ENCODE measurements at places on chromosomes 12 and 14.

GRCh38 chr14:59190372-59190771 is 1.9 kb downstream of the DAAM1 start:
- no peak for DNase-seq

DNA sequence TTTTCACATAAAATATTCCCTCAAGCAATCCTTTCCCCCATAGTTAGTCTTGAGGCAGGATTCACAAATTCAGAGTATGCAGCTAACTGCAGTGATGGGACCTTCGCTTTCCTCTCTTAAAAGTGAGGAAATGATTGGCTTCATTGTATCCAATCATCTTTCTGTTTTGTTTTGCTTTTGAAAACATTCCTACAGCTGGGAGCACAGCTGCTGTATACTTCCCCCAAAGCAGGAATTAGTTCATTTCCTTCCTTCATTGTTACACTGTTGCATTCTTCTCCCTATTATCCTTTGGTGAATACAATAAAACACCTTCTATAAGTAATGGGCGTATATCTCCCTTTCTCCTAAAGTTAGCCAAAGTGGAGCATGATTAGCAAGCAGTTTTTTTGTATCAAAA is 9.4 kb upstream of the GAS2L3 start:
- DNase-seq, result no peak

DNA sequence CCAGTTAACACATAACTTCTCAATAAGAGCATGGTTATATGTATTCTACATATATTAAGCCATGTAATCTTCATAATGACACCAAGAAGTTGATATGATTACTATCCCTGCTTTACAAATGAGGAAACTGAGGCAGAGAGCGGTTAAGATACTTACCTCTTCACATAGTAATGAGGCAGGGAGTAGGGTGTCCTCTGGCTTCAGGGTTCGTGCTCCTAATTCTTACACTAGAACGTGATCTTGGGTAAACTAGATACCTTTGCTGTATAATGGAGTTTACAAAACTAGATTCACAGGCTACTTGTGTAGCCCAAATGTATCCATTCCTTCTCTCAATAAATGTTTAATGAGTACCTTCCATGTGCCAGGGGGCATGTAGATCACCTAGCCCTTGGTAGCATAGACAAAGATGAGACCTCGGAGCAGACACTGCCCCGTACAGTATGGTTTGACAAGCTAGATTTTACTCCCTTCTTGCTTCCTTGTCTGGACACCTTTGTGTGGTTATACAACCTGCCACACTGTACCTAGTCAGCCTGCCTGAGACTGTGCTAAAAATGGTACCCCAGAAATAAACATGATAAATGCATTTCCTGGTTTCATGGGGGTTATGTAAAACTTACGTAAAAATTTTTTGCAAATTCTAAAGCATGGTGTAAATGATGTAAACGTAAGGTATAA is 991.8 kb downstream of the VRK1 start:
- no peak for DNase-seq

- no peak for DNase-seq
These were observed 10.3 kb upstream of the MYL2 start for GRCh38 chr12:110930348-110931314.

DNA sequence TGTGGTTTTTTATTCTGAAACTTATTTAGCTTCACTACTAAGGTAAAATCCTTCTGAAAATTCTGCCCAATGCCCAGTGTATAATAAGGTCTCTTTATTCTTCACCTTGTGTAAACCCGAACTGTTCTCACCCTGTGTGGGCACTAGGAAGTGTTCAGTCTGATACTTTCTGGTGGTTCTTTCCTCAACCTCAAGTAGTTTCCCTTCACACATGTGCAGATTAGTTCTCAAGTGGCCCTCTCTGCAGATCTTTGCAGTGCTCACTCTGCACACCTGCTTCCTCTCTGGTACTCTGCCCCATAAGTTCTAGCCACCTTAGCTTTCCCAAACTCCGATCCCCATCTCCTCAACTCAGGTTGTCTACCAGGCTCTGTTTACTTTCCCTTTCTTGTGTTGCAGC is 61.6 kb downstream of the RAD51B start:
- DNase-seq, result no peak

DNA sequence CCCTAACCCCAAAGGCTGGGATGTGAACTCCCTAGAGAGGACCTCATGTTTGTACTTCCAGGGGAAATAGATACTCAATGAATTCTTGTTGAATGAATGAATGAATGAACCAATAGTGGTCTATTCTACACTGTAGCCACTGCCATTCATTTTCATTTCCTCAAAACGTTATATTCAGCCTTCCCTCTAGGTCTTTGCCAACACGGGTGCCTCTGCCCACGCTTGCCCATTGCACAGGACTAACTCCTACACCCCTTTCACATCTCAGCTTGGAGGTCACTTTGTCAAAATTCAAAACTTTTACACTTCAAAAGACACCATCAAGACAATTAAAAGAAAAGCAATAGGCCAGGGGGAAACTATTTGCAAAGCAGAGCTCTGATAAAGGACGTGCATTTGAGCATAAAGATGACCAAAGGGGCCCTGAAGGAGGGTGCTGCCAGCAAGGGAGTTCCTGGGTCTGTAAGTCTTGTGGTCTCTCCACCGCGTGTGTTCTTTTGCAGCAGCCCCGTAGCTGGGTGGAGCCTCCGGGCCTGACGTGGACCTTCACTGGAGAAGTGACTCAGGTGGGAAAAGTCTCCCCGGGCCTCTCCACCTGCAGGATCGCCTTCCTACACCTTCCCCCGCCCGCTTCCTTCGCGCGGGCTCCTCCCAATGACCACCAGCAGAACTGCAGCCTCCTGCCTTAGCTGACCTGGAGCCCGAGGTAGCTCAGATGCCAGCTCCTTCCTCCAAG is 31.5 kb downstream of the TMEM63C start:
- DNase-seq, result no peak

- DNase-seq, result no peak
These were observed 17.0 kb upstream of the WNT5B start for GRCh38 chr12:1611803-1612572.

- DNase-seq, result no peak
These were observed 120.4 kb upstream of the KRR1 start for GRCh38 chr12:75631831-75632230.

GRCh38 chr12:31118347-31119191 is 44.9 kb downstream of the DDX11 start:
- no peak for DNase-seq

GRCh38 chr14:69612014-69612782 is 802 bp downstream of the SUSD6 start:
- no peak for DNase-seq

DNA sequence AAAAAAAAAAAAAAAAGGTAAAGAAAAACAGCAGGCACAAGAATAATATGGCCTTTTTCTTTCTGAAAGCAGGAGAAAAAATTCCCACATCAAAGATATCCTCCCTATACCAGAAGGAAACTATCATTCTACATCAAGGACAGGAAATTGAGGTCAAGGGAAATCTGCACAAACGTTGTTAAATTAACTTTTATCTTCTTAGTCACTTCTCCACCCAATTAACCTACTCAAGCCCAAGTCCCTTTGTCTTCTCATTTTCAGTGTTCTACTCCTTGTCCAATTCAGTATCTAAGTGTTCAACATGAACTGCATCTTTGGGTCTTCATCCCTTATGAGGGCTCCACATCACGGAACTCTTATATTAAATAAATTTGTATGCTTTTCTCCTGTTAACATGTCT is 15.7 kb downstream of the NDUFA12 start:
- no peak for DNase-seq

DNA sequence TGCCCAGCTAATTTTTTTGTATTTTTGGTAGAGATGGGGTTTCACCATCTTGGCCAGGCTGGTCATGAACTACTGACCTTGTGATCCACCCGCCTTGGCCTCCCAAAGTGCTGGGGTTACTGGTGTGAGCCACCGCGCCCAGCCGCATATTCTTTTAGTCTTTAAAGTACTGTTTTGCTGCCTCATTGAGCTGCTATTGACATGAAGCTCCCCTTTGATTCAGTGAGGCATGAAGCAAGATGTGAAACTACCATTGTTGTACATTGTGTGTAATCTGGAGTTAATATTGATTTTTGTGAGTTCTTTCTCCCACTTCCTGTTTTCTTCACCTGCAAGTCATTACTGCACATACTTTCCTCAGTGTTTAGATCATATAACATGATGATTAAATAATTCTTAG is 80.8 kb downstream of the MNAT1 start:
- no peak for DNase-seq

GRCh38 chr14:68380329-68380741 is 412.5 kb downstream of the ZFP36L1 start:
- no peak for DNase-seq

DNA sequence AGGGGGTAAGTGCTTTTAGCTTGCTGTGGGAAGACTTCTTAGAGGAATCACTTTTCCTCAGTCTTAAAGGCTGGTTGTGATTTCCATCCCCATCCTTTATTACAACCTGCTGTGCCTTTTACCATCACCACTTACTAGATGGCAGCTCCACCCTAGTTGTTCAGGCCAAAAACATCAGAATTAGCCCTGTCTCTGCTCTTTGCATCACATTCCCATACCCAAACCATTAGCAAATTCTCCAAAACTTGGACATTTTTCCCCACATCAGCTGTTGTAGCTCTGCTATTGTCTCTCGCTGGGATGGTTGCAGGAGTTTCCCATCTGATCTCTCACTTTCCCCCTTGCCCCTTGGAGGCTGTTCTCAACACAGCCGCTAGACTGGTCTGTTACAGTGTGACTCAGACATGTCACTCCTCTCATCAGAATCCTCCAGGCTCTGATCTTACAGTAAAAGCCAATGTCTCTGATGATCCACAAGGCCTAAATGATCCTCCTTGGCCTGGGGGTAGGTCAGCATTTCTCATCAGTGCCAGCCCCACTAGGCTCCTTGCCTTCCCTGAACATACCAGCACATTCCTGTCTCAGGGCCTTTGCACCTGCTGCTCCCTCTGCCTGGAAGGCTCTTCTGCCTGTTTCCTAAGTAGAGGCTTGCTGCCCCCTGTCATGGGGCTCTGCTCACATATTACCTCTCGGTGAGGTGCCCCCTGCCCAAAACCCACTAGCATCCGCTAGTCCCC is 102.5 kb downstream of the BEGAIN start:
- no peak for DNase-seq

- no peak for DNase-seq
These were observed 316.8 kb downstream of the PAWR start for GRCh38 chr12:79373896-79374499.

DNA sequence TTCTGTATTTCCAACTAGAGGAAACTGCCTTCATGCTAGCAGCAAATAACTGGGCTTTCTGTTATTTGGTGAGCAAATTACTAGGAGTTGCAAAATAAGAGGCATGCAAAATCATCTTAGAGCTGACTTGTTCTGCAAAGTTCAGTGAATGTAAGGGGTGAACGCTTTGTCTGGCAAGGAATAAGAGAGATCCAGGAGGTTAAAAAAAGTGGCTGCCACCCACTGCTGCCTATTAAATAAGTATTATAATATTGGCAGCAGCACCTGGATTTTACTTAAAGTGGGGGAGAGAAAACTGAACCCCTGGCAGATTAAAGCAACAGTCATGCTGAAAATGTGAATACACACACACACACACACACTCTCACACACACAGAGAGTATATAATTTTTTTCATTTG is 557.0 kb downstream of the FLRT2 start:
- DNase-seq, result no peak

DNA sequence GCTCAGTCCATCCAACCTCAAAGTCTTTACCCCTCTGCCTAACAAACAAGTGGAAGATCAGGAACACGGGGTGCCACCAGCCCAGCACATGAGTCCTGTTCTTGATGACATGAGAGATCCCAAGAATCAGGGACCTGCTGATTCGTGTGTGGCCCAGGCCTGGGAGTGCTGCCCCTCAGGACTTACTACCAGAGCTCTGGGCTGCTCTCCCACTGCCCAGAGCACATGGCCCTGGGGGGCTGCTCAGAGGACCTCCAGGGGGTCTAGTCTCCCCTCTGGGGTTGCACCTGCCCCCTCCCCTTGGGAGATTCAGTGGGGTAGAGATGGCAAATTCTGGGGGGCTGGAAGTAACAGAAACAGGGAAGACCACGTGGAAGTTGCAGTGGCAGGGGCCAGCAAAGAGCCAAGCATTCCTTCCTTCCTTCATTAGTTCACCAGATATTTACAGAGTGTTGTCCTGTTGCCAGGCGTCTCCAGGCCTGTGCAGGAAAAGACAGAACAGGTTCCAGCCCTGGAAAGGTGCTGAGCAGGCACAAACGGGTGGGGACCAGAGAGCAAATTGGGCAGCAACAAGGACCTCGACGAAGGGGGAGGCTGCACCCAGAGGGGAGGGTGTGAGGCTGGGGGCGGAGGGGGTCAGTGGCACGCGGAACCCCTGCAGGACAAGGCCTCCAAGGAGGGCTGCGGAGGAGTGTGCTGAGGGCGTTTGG is 45.1 kb upstream of the MEG3 start:
- no peak for DNase-seq

GRCh38 chr12:92141591-92142121 is 4.0 kb downstream of the BTG1 start:
- no peak for DNase-seq

DNA sequence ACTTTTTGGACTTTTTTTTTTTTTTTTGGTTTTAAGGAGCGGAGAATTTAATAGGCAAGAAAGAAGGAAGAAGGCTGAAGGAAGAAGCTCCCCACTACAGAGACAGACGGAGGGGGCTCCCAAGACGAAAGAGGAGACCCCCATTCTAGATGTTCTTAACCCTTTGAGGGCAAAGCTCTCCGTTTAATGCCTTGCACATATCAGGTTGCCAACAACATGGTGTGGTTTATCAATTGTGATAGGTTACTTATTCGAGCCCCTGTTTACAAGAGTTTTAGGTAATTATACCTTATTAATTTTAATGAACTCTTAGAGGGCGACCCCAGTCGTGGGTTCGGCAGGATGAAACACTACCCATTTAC is 1.2 kb upstream of the FBXO33 start:
- no peak for DNase-seq

GRCh38 chr12:49461221-49461620 is 77.6 kb upstream of the KCNH3 start:
- no peak for DNase-seq

- DNase-seq, result no peak
These were observed 54.4 kb downstream of the EFCAB11 start for GRCh38 chr14:89899917-89900663.

GRCh38 chr14:52458721-52459085 is 93.6 kb downstream of the TXNDC16 start:
- DNase-seq, result no peak

- no peak for DNase-seq
These were observed 71.1 kb downstream of the PTPRR start for GRCh38 chr12:70849265-70849960.

GRCh38 chr14:32633224-32633859 is 304.2 kb downstream of the AKAP6 start:
- no peak for DNase-seq

DNA sequence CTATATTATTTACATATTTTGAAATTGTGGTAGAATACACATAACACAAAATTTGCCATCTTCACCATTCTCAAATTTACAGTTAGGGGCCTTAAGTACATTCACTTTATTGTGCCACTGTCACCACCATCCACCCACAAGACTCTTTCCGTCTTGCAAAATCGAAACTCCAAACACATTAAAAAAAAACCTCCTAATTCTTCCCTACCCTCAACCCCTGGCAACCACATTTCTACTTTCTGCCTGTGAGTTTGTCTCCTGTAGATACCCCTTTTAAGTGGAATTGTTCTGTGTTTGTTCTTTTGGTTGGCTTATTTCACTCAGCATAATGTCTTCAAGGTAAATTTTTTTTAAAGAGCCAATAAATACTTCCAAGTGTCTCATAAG is 31.6 kb upstream of the AMIGO2 start:
- no peak for DNase-seq

GRCh38 chr12:92927436-92928281 is 1.4 kb downstream of the EEA1 start:
- DNase-seq, result no peak

GRCh38 chr12:96403870-96404269 is 3.6 kb upstream of the CDK17 start:
- DNase-seq, result no peak

GRCh38 chr14:80606347-80606772 is 335.2 kb downstream of the CEP128 start:
- no peak for DNase-seq

All from stimulated activated CD4-positive, alpha-beta T cell treated with anti-CD3 and anti-CD28 coated beads, Interleukin-1b, Interleukin-23, amount 100 ng/mL, for 1 hour (primary cell).